ENCODE measurements at places on chromosomes 2 and 18. TPM values are rescaled to one million over a fixed set of nuclear protein-coding genes. Genes with fewer than 3 reads are reported as not detected.

The ALPP gene
- not detected for total RNA-seq

The GPR75 gene
- 2.8 TPM for total RNA-seq

The ITPRIPL1 gene
- total RNA-seq: 4.2 TPM

The IL1R2 gene
- total RNA-seq: 0.89 TPM

The MYO5B gene
- total RNA-seq: 50.0 TPM

The CREG2 gene
- total RNA-seq: 0.70 TPM

The FRZB gene
- total RNA-seq: not detected

The CPLX4 gene
- not detected for total RNA-seq

The EFHD1 gene
- total RNA-seq: 26.9 TPM

- DNase-seq: peak; percentile 57
These were observed 17.1 kb downstream of the CREB1 start for GRCh38 chr2:207546822-207547221.

- DNase-seq: no peak
These were observed 117.8 kb upstream of the TWIST2 start for GRCh38 chr2:238730001-238730669.

DNA sequence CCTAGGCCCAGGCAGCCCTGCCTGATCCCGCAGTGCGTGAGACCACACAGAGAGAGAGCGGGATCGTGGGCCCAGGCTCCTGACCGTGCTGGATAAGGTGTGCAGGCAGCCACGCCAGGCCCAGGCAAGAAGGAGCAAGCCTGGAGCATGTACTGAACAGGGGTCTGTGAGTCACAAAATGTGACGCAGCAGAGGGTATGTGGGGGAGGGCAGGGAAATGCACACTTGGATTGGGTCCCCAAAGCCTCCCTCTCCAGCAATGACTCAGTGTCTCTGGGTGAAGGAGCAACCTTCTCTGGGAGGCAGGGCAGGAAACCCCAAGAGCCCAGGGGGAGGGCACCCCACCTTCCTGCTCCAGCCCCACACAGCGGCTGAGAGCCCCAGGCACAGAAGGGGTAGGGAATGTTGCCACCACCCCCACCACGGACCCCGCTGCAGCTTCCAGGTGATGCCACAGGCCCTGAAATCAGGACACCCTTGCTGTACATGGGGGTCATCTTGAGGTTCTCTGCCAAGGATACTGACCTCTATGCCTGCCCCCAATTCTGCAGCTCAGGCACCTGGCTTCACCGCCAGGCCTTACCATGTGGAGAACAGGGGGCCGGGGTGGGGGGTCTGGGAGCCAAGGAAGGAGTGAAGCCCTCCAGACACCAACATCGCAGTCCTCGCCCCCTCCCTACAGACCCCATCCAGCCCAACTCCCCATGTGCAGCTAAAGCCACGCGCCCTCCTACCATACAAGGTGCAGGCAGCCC, 1.3 kb upstream of the GPC1 start:
- DNase-seq: peak; percentile 88

DNA sequence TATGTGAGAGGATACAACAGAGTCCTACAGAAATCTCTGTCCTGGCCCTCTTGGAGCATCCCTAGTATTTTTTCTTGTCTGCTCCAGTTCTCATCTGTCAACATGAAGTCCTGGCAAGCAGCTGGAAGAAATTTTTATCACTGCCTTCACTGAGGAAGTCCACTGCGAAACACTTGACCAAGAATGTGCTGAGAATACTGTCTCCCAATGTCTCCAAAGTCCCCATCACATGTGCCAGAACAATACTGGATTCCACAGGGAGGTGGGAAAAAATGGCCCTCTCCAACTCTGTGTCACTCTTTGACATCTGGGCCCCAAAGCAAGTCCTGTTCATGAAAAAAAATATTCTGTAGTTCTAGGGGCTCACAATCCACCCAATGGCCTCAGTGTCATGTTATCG, 32.8 kb upstream of the PGAP1 start:
- DNase-seq: no peak

GRCh38 chr2:172095905-172096625, 6.6 kb downstream of the DLX2 start:
- DNase-seq: no peak

DNA sequence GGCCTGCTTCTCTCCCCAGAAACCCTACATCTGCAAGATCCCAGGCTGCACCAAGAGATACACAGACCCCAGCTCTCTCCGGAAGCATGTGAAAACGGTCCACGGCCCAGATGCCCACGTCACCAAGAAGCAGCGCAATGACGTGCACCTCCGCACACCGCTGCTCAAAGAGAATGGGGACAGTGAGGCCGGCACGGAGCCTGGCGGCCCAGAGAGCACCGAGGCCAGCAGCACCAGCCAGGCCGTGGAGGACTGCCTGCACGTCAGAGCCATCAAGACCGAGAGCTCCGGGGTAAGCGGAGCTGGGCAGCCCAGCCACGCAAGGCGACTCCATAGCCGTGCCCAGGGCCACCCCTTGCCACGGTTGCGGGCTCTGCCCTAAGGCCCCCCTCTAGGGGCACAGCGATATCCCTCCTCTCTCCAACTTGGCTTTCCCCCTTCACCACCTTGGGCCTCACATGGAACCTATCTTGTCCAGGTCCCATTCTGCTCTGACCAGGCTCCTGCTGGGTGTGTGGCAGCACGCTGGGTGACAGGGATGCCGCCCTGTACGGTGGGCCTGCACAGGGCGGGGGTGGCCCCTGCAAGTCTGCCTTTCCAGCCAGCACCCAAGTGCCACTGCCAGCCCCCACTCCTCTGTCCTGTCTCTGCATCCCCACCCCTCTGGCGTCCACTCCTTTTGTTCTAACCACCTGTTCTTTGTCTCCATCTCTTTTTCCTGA, 248.9 kb downstream of the GLI2 start:
- DNase-seq: no peak

- peak; percentile 85 for DNase-seq
These were observed 123.1 kb upstream of the HDAC4 start for GRCh38 chr2:239523954-239524330.

DNA sequence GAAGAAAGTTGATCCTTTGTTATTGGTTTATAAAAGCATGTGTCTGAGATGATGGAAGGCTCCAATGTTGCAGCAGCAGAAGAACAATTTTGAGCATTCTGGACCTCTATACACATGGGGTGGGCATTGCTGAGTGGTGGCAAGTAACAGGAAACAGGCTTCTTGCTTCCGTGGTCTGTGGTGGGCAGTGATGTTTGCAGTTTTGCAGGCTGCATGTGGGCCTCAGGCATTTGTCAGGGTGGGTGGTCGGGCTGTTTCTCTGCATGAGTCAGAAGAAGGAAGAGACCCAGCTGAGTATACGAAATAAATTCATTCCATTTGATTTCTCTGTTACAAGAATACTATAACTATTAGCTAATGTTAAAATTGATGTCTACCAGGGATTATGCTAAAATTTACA, 239.5 kb upstream of the COL3A1 start:
- DNase-seq: peak; percentile 10

DNA sequence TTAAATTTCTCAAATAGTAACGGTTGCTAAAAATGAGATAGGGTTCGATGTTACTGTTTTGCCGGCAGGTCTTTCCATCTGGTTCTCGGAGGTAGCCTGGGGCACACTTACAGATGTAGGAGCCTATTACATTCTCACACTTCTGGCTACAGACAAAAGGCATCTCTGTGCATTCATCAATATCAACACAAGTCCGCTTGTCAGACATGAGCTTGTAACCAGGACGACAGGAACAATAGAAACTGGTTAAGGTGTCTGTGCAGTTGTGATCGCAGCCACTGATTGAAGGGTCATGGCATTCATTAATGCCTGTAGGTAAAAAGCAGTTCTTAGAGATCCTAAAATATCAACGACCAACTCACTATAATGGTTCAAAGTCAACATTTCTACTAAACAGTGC, 116.3 kb downstream of the DHRS9 start:
- no peak for DNase-seq

DNA sequence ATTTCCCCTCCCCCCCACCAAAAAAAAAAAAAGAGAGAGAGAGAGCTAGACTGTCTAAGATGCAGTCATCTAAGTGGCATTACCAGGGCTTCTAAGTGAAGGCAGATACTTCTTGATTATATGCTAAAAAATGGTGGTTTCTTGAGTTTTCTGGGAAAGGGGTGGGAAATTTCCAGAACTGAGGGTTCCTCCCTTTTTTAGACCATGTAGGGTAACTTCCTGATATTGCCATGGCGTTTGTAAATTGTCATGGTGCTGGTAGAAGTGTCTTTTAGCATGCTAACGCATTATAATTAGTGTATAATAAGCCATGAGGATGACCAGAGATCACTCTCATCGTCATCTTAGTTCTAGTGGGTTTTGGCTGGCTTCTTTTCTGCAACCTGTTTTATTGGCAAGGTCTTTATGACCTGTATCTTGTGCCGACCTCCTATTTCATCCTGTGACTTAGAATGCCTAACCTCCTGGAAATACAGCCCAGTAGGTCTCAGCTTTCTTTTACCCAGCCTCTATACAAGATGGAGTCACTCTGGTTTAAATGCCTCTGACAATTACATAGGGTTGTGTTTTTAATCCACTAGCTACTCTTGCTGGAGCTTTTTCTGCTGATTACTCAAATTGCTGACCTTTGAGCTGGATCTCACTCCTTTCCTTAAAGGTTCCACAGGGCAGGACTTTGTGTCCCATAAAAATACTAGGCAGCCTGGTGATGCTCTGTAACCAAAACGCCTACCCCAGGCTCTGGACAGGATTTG, 30.4 kb upstream of the PROKR1 start:
- DNase-seq: no peak

DNA sequence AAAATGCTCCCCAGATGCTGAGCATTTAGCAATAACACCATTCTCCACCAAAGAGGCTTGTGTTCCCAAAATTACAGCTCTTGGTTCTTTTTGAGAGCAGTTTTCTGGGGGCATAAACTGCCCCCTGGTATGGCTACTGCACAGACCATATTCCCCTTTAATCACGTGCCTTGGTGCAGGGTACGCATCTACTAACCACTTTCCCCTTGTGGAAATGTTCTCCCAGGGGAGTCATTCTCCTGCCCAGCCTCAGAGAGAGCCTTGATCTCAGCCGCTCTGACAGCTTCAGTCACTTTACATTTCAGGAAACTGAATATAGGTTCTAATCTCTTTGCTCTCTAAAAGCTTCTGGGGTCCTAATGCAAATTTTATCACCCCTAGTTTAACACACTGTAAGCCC, 44.7 kb upstream of the EML6 start:
- DNase-seq: no peak

- peak; percentile 59 for DNase-seq
These were observed 9.7 kb downstream of the ITGA4 start for GRCh38 chr2:181466661-181467576.

GRCh38 chr2:15385184-15385583, 175.9 kb downstream of the NBAS start:
- DNase-seq: no peak

GRCh38 chr2:177753682-177754491, 318.7 kb downstream of the PDE11A start:
- DNase-seq: peak; percentile 65

DNA sequence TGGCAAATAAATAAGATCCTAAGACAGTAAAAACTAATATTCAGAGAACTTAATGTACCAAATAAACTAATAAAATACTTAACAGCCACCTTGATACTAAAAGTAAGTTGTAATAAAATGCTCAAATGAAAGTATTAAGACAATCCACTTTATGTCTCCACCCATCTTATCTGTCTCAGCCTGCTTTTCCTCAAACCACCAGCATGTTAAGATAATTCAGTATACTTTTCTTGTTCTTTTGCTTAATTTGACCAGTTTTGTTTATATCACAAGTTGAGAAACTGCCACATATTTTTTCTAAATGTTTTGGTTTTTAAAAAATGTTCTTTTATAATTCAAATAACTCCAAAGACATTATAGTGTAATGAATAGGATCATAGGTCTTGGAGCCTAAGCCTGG, 142.0 kb downstream of the MBD5 start:
- DNase-seq: no peak

- no peak for DNase-seq
These were observed 188.1 kb upstream of the SPRED2 start for GRCh38 chr2:65620524-65620923.

- no peak for DNase-seq
These were observed 16.3 kb downstream of the FECH start for GRCh38 chr18:57570162-57570561.

DNA sequence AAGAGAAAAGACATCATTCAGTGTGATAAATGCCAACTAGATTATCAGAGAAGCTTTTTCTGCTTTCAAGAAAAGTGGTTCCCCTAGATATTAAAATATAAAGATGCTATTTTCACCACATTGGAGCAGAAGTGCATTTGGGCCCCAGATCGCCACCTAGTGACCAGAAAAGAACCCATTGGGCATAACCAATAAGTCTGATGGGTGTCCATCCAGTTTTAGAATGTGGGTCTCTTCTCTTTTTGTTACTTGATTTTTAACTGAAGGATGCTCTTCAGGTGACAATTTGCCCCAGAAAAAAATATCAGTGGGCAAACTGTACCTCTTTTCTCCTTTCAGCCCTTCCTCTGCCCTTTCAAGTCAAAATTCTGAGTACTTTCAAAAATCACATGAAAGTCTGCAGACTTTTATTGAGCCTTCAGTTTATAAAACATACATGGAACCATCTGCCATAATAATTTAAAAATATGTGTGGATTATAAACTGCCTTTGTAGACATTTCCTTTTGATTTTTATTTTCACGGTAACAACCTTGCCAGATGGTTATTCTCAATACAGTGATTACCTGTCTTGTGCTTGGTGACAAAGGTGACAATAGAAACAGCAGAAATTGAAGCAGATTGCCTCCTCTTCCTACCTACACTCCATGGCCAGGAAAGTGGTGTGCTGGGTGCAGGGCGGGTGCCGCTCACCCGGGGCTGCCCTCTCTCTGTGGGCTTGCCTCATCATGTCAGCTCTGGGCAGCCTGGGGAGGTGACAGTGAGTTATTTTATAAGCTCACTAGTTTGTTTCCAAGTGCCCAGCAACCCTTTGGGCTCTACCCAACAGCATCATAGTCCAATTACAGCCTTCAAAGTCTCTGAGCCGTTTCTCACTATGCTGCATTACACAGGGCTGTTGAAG, 124.5 kb downstream of the DCDC2C start:
- peak; percentile 2 for DNase-seq

- DNase-seq: no peak
These were observed 121.6 kb downstream of the NFATC1 start for GRCh38 chr18:79517341-79517740.

- no peak for DNase-seq
These were observed 112.0 kb upstream of the TEKT4 start for GRCh38 chr2:94759211-94759610.
